ENCODE measurements at places on chromosomes 1 and 21.

DNA sequence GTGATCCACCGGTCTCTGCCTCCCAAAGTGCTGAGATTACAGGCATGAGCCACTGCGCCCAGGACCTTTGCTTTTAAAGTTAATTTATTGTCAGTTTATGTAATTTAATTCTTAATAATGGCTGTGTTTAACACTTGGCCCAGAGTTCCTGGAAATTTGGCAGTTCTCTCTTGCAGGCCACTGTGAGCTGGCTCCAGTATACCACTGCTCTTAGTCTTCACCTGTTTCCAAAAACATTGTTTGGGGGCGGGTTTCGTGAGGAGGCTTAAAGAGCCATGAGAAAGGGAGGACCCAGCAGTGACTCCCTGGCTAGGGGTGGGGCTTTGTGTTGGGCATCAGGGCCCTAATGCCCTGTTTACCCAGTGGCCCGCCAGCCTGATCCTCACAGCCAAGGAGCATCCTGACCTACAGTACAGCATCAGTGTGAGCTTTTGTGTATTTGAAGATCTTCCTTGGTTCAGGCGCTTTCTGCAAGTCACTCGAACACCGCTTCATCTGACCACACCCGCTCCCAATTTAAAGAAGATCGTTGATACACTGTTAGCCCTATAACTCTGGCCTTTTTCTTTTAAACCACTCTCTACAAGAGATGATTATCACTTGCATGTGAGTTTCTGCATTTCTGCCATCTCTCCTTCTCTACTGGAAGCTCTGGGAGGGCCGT, 12.0 kb upstream of the BGLAP start:
- no peak for DNase-seq

- DNase-seq, result no peak
Measured at GRCh38 chr1:43319766-43320165, 17.9 kb upstream of the MPL start.

DNA sequence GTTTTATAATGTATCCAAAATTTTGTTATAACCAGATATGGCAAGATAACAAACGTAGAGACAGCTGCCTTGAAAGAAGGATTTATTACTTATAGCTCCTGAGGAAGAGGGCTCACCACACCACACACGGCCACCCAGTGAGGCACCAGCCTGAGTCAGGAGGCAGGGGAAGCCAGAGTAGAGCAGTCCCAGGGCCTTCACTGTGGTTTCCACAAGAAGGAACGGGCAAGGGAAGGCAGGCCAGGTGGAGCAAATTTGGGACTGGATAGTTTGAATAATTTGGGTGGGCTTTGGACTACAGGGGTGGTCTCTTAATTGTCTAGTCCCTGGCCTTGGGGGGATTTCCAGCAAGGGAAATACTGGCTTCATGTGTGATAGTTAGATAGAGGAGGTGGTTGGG, 72.5 kb downstream of the RRAGC start:
- DNase-seq, result no peak

DNA sequence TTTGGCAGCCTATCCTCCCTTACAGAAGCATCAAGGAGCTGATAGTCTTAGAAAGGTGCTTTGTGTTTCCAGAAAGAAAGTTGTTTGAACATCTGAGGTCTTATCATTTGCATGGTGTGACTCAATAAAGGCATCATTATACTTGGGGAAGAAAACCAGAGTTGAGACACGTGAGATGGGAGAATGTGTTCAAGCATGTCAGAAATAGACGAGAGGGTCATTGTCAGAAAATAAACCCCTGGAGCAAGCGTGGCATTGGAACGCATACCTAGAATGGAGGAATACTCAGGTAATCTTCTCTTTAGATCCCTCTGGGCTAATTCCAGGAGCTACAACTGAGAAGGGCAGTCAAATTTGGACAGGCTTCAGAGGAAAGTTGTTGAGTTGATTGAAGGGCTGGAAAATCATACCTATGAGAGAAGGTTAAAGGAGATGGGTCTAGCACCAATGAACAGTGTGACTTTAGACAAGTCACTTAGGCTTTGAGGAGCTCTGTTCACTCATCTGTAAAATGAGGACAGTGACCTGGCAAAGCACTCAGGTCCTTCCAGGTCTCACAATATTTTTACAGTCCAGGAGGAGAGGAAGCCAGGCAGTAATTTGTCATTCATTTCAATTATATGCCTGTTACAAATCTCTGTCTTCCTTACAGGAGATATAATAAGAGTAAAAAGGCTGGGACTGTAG, 101.3 kb upstream of the C1orf21 start:
- no peak for DNase-seq

DNA sequence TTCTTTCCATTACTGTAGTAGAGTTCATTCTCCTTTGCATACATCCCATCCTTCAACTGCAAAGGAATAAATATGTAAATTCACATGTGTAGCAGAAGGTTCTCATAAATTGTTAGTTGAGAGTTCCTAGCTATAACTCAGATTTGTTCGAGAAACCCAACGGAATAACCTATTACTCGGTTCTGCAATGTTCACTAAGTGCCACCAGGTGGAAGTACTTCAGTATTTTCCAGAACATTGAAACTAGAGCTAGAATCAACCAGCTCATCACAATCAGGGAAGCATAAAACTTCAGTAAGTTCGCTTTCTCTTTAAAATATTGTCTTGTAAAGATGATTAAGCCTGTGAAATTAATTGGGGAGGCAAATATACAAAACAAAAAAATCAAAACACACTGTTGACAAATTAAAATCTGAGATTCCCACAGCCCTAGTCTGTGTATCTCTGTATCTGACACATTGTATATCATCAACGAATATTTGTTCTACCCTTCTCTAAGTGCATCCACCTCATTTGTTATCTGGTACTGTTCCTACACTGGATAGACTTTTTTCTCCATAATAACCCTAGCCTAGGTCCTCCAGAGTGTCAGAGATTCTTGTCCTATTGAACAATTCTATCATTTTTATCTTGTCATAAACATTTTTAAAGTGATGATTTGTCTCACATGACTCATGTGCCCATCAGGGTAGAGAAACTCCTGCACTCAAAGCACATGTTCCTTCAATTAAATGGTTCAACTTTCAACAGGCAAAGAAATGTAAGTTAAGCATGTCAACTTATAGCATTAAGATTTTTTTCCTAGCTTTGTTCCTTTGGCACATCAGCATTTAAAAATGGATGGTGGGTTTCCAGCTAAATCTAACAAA, 31.9 kb downstream of the MROH9 start:
- DNase-seq, result no peak

GRCh38 chr1:245461681-245462080, 306.9 kb downstream of the KIF26B start:
- DNase-seq, result no peak

DNA sequence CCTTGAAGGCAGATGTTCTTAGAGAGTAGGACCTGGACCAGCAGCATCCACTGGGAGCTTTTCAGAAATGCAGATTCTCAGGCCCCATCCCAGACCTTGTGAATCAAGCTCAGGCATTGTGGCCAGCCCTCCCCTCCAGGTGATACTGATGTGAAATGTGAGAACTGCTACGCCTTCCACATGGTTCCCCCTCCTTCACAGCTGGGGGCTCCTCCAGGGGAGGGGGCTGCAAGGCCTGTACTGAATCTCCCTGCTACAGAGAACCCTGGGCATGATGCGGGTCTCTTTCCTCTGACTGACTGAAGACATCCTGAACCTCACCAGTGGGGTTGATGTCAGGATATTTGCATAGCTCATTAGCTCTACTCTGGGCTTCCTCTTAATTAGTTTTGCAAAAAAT, 141.8 kb upstream of the CSF3R start:
- no peak for DNase-seq

DNA sequence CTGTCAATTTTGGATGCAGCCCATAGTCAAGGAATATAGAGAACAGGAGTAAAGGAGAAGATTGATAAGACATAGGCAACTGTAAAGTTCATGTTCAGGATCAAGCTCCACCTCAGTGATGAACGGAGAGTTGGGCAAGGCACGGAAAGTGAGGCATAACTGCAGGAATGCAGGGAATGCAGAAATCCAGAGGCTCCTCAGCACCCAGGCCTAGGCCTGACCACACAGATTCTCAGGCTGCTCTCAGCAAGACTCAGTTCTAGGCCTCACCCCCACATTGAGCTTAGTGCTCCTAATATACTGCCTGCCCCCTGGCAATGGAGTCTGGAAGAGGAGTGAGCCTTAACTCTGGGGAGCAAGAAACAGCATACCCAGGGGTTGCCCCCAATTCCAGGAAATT, 36.3 kb upstream of the S1PR1 start:
- peak; percentile 60 for DNase-seq

DNA sequence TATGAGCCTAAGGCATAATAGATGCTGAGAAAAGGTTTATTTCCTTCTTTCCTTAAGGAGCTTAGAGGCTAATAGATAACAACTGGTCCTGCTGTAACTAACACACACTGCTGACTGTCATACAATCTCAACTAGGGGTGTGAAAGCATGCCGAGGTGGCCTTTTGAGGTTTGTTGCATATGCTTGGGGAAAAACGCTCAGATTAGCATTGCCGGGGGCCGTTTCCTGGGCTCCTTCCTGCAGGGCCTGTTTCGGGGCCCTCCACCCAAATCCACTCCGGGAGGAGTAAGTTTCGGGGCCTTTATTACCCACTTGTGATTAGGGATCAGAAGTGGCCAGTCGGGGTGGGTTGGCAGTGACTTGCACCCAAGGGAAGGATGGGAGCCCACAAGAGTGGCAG, 27.2 kb upstream of the RCSD1 start:
- DNase-seq, result no peak

GRCh38 chr1:52842643-52843310, at the start of gene ZYG11A:
TSS of gene ZYG11A (plus strand) at chr1:52842760. CDS start at chr1:52842884, 124 bp downstream.
- DNase-seq, result no peak

- DNase-seq, result no peak
Measured at GRCh38 chr1:2195785-2196184, 1.2 kb upstream of the FAAP20 start.

DNA sequence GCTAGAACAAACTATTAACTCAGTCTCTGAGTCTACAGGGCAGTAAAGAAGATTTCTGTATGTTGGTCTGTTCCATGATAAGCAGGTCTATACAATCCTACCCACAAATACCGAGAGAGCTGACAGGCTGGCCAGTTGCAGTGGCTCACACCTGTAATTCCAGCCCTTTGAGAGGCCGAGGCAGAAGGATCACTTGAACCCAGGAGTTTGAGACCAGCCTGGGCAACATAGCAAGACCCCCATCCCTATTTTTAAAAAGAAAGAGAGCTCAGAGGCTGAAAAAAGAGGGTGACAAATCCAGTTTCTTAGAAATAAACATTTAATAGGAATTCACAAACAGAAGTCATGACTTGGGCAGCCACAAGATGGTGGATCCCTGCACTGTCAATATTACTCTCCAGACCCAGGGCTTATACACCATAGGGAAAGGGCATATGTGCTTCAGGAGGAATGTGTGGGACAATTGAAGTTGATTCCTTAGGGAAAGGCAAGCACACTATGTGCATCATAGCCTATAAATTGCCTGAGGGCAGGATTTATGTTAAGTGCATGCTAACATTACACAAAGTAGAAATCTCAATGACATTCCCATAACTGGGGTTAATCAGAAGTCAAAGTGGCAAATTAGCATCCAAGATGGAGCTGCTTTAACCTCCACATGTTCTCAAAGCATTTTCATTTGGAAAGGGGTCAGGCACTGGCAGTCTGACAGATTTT, 66.8 kb downstream of the SLC16A1 start:
- no peak for DNase-seq

DNA sequence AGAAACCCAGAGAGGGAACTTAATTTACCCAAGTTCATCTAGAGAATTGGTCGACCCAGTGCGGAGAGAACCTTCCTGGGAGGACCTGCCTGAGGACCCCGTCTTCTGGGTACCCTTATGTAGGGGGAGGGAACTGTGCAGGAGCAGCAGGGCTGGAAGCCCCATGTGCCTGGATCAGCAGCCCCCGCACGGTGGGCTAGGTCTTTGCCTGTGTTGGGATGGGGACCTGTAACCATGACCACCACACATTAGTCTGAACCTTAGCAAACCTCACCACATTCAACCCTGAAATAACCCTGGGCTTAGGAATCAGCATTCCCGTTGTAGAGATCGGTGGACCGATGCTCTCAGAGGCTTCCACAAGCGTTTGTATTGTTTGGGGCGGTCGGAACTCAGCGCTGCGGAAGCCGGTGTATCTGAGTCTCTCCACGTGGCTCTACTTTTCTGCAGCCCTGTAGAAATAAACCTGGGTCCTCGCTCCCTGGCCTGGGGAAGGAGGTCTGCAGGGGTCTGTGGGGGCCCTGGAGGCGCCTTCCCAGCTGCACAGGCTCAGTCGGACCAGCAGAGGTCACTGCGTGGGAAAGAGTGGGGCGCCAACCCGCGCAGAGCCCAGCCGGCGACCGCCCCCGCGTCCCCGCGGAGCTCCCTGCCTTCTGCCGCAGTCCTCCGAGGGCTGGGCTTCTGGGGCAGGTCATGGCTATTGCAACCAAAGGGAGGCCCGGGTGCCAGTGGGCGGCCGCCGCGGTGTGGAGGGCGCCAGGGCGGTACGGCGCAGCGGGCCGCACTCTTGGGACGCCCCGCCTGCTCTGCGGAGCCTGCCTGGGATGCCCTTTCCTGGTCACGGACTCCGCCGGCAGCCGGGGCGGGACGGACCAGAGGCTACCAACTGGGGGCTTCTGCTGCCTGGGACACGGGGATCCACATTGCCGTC, 36.2 kb upstream of the KCNA10 start:
- DNase-seq, result no peak

DNA sequence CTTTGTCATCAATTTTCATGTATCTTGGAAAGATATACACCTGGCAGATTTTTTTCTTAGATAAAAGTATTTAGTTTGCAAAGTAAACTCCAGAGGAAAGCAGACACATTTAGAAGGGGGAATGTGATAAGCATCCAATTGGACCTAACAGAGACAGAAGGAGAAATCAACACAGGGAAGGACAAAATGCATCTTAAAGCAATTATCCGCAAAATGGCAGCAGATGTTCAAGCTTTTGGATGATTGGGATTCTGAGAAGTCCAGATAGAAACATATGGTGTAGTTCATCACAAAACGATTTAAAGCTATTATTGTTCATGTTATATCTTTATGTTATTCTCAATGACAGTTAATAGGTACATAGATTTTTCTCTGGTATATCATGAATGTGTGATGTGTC, 1153.1 kb upstream of the B3GALT2 start:
- DNase-seq, result no peak

GRCh38 chr1:176786274-176786673, 323.3 kb downstream of the PAPPA2 start:
- DNase-seq, result no peak

GRCh38 chr1:89754518-89754917, 66.3 kb upstream of the LRRC8D start:
- no peak for DNase-seq

- DNase-seq, result no peak
Measured at GRCh38 chr1:184223216-184223615, 163.6 kb upstream of the C1orf21 start.

DNA sequence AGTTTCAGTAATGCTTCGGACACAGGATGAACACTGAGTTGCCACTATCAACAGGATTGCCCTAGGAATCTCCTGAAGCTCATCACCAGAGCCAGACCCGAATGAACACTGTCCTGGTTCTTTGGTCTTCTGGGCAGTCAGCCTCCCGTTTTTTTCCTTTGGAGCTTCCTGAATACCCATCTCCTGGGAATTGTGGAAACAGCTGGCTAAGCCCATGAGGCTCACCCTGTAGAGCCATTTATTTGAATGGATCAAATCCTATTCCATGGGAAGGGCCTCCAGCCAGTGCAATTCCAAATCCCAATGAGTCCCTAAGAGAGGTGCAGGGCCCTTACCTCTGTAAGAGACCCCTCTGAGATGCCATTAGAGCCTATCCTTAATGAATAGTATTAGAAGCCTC, 5.9 kb downstream of the RCSD1 start:
- DNase-seq, result no peak

GRCh38 chr1:89996450-89997110, 1.7 kb downstream of the ZNF326 start:
- no peak for DNase-seq

- DNase-seq, result no peak
Measured at GRCh38 chr1:230900984-230901383, 32.7 kb upstream of the C1orf198 start.

- peak; percentile 19 for DNase-seq
Measured at GRCh38 chr1:82485591-82486369, 685.0 kb downstream of the ADGRL2 start.

Data from keratinocyte (primary cell).